ENCODE measurements at places on chromosomes 16 and 17. TPM values are rescaled to one million over a fixed set of nuclear protein-coding genes. Genes with fewer than 3 reads are reported as not detected.

The ZSCAN10 gene
- 50.7 TPM for total RNA-seq

DNA sequence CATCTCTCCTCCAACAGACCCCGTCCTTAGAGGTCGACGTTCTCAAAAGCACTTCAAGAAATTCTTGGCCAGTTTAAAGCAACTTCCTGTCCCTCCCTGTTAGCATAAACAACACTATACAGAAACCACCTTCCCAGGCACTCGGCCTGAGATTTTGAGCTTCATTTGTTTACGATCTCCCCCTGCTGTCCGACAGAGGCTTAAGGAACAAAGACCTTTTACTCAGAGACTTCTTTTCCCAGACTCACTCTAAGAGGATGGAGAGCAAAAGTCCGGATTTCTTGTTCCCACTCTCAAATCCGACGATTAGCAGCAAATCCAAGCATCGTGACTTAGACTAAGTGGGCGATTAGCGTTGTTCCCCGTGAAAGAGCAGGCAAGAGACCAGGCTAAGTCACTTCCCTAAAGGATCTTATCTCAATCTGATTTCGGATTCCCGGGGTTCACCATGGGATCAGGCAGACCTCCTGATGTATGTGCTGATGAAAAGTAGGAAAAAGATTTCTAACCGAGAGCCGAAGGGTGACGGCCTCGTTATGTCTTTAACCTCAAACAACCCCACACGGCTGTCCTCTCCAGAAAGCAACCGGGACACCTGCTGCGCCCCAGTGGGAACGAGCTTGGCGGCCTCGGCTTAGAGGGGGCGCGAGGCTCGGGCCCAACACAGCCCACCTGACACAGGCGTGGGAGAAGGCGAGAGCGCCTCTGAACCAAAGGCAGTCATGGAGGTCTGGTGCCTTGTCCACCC, 598 bp downstream of the INPP5K start:
- H3K36me3 ChIP-seq = peaks cover 37% of the 10 kb centered on the region
- peak overlapping the region; percentile 92 for H3K4me3 ChIP-seq
- peaks cover 4% of the 10 kb centered on the region for H3K27me3 ChIP-seq
- DNase-seq = peak; percentile 55
- H3K27ac ChIP-seq = peak overlapping the region; percentile 76

The RAB11FIP4 gene
- total RNA-seq = 0.92 TPM

The PRSS21 gene
- not detected for total RNA-seq

The KCNJ18 gene
- total RNA-seq = not detected

GRCh38 chr17:17780922-17781590, 55.7 kb downstream of the SREBF1 start:
- DNase-seq = peak; percentile 60
- H3K4me3 ChIP-seq = peak overlapping the region; percentile 82
- H3K36me3 ChIP-seq = no peaks in the 10 kb centered on the region
- H3K27ac ChIP-seq = peak overlapping the region; percentile 66
- H3K27me3 ChIP-seq = peaks cover 21% of the 10 kb centered on the region

The HOXB13 gene
- not detected for total RNA-seq

DNA sequence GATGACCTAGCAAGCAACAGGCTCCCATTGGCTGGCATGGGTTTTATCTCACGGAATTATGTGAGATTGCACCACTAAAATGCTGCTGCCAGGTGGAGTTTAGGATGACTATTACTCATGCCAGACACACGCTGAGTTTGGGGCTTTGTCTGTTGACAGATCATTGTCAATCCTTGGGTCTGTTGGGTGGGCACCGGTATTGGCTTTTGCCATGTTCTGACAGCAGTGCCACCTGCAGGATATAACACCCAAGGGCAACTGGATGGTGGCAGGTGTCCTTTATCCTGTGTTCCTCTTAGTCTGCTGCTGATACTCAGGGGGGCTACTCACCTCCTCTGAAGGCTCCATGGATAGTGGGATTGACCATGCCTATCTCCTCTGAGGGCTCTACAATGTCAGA, 221.6 kb upstream of the DYNLRB2 start:
- H3K4me3 ChIP-seq = no peak overlapping the region
- no peak overlapping the region for H3K27ac ChIP-seq
- DNase-seq = no peak
- no peaks in the 10 kb centered on the region for H3K4me1 ChIP-seq

DNA sequence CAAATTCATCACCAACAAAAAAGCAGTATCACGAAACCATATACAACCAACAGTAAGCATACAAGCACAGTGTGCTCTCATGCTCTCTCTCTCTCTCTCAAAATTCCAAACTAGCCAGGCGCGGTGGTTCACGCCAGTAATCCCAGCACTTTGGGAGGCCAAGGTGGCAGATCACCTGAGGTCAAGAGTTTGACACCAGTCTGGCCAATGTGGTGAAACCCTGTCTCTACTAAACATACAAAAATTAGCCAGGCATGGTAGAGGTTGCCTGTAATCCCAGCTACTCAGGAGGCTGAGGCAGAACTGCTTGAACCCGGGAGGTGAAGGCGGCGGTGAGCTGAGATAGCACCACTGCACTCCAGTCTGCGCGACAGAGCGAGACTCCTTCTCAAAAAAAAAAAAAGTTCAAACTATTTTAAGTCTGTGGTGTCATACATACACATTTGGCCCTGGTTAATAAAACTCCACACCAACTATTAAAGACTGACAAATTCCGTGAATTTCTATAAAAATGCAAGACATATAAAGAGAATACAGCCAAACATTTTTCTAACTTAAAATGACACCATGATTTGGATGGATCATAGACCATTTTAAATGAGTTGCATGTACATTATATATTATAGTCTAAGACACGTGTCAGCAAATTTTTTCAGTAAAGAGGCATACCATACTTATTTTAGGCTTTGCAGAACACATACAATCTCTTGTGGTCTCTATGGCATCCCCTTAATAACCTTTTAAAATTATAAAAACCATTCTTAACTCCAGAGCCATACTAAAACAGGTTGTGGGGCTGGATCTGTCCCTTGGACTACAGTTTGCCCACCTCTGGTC, 30.9 kb downstream of the GLG1 start:
- DNase-seq = no peak
- H3K4me3 ChIP-seq = no peak overlapping the region
- H3K27me3 ChIP-seq = peaks cover 7% of the 10 kb centered on the region
- no peaks in the 10 kb centered on the region for H3K36me3 ChIP-seq
- no peaks in the 10 kb centered on the region for H3K4me1 ChIP-seq

- H3K27ac ChIP-seq = no peak overlapping the region
- H3K4me3 ChIP-seq = peak overlapping the region; percentile 8
- H3K27me3 ChIP-seq = peaks cover 11% of the 10 kb centered on the region
- H3K4me1 ChIP-seq = peaks cover 22% of the 10 kb centered on the region
- peaks cover 7% of the 10 kb centered on the region for H3K36me3 ChIP-seq
- no peak for DNase-seq
These were observed 1.7 kb upstream of the PRKCB start for GRCh38 chr16:23833960-23834685.

Data from endothelial cell (in vitro differentiated cells).